Left lung (tissue), 14 donors: ENCODE measurements at places on chromosomes 2 and 18. TPM values are rescaled to one million over a fixed set of nuclear protein-coding genes. Genes with fewer than 3 reads are reported as not detected.

- peaks cover 8% of the 10 kb centered on the region for H3K27me3 ChIP-seq
- H3K27ac ChIP-seq, result no peak overlapping the region
- no peaks in the 10 kb centered on the region for H3K36me3 ChIP-seq
- no peaks in the 10 kb centered on the region for H3K4me1 ChIP-seq
Measured at GRCh38 chr18:46333431-46334135, 229.4 kb downstream of the HAUS1 start.

GRCh38 chr18:45463451-45463850, 151.8 kb upstream of the SLC14A2 start:
- no peaks in the 10 kb centered on the region for H3K27me3 ChIP-seq
- no peak overlapping the region for H3K27ac ChIP-seq
- no peak for DNase-seq
- H3K36me3 ChIP-seq, result no peaks in the 10 kb centered on the region

- no peak for DNase-seq
- H3K4me3 ChIP-seq, result no peak overlapping the region
- H3K4me1 ChIP-seq, result no peaks in the 10 kb centered on the region
- H3K36me3 ChIP-seq, result no peaks in the 10 kb centered on the region
- H3K27ac ChIP-seq, result no peak overlapping the region
Measured at GRCh38 chr2:72012886-72013574, 134.6 kb downstream of the CYP26B1 start.

DNA sequence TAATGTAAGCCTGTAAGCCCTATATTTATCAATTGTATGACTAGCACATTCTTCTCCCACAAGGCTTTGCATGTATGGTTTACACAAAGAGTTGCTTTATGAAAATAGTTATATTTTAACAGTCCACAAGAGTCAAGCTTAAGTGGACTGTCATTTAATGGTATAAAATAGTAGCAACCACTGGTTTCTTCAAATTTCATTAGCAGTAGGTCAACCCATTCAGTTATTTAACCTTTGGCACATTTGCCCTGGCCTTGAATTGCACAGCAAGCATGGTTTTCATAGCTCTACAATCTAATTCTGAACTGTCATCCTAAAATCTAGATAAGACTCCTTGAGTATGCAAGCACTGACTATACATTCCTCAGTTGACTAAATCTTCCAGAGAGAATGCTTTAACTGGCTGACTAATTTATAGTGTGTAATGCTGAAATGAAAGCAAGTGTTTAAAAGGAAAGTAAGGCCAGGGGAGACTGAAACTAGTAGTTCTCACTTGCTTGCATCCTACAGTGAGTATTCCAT, 1.8 kb downstream of the DPP4 start:
- H3K4me3 ChIP-seq, result no peak overlapping the region
- H3K36me3 ChIP-seq, result no peaks in the 10 kb centered on the region
- H3K27me3 ChIP-seq, result peaks cover 29% of the 10 kb centered on the region
- H3K4me1 ChIP-seq, result peaks cover 9% of the 10 kb centered on the region

DNA sequence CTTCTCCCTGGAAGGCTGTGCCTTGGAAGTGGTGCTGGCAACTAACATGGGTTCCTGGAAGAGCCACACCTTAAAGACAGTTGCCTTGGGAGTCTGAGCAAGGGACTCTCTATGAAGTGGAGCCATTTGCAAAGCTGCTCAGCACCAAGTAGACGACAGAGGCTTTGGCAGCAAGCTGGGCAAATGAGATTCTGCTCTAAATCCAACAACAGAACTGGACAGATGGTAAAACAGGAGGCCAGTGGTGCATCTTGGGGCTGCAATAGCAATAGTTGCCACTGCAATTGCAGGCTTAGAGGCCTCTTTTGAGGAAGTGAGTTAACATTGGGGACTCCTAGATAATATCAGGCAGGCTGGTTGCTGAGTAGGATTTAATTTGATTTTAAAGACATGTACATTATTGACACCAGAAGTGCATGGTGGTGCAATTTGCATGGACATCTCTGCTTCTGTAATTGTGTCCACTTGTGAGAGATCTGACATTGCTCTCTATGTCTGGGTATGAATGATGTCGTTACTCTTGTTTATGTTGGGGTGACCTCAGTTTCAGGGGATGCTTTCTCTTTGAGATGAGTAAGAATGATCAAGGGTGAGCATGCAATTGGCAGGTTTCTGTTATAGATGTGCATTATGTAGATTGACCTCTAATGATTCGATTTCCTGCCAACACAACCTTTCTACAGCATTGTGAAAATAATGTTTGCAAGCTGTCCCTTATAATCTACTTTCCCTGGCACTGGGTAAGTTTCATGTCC, 568.3 kb upstream of the MEX3C start:
- no peaks in the 10 kb centered on the region for H3K27me3 ChIP-seq
- H3K4me1 ChIP-seq, result no peaks in the 10 kb centered on the region
- H3K36me3 ChIP-seq, result no peaks in the 10 kb centered on the region
- H3K27ac ChIP-seq, result no peak overlapping the region
- no peak overlapping the region for H3K4me3 ChIP-seq

Gene CCDC102B
- total RNA-seq, result 60.7 TPM

DNA sequence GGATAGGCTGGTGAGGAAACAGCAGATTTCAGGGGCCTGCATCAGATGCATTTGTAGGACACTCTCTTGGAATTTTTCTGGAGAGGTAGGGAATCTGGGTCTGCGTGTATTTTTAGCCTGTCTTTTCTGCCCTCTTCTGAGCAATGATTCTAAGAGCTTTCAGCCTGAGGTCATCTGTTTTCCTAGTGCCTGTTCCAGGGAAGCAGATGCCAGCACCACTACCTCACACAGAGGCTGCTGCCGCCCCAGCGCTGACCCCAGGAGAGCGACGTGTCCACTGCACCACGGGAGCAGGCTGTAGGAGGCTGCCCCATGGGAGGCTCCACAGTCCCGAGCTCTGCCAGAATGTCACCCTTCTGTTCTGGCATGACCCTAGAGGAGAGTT, 316.5 kb downstream of the CYP26B1 start:
- no peaks in the 10 kb centered on the region for H3K36me3 ChIP-seq
- H3K27ac ChIP-seq, result no peak overlapping the region
- no peaks in the 10 kb centered on the region for H3K27me3 ChIP-seq
- no peak for DNase-seq
- no peaks in the 10 kb centered on the region for H3K4me1 ChIP-seq

Gene INO80C
- total RNA-seq, result 28.0 TPM

Gene ASB18
- not detected for total RNA-seq

Gene TMEM163
- total RNA-seq, result 23.2 TPM

Gene ASAP2
- total RNA-seq, result 27.3 TPM

DNA sequence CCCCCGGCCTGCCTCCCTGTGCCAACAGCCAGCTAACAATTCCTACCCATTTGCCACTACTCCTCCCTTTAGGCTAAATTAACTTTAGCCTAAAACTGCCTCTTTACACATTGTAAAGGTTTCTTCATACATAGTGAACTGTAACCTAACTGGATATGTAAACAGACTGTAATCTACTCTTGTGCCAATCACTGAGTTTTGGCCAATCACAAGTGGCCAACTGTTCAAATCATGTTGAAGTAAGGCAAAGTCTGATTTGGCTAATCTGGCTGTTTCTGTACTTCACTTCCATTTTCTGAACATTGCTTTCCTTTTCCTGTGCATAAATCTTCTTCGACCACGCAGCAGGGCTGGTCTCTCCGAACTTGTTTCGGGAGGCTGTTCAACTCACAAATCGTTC, 103.6 kb upstream of the LYPD6 start:
- no peaks in the 10 kb centered on the region for H3K4me1 ChIP-seq
- no peaks in the 10 kb centered on the region for H3K36me3 ChIP-seq
- no peak overlapping the region for H3K4me3 ChIP-seq
- DNase-seq, result no peak
- no peaks in the 10 kb centered on the region for H3K27me3 ChIP-seq

- no peaks in the 10 kb centered on the region for H3K27me3 ChIP-seq
- H3K4me3 ChIP-seq, result no peak overlapping the region
- H3K36me3 ChIP-seq, result no peaks in the 10 kb centered on the region
- H3K27ac ChIP-seq, result no peak overlapping the region
Measured at GRCh38 chr18:52002600-52002999, 337.4 kb upstream of the DCC start.

DNA sequence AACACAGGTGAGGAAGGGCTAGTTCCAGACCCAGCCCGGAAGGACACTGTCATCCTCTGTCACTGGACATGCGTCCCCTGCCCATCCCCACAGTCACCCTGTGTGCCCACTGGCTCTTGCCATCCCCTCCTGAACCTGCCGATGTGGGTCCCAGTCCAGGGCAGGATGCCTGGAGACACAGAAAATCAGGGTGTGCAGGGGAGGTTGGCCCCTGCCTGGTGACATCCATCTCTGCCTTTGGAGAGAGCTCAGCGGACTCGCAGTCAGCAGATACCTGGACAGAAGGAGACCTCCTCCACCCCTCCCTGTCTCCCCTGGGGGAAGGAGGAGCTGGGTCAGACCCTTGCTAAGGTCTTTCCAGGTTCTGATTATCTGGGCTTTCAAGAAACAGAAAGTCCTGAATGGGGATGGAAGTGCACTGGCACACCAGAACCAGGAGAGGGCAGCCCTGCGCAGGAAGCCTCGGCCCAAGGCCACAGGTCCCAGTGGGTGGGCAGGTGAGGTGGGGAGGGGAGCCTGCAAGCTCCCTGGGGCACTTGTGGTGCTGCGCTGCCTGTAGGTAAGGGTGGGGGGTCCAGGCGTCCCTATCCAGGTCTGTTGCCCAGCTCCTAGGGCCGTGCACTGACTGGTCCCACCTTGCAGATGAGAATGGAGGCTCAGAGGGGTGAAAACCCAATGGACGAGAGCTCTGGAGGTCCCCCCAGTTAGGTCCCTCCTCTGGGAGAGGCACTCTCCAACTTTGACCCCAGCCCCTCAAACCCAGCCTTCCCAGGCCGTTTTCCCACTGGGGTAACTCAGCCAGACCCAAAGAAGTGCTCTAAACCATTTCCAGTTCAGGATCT, 9.7 kb upstream of the OTOS start:
- H3K36me3 ChIP-seq, result no peaks in the 10 kb centered on the region
- H3K27me3 ChIP-seq, result no peaks in the 10 kb centered on the region
- no peak overlapping the region for H3K27ac ChIP-seq
- DNase-seq, result no peak
- H3K4me3 ChIP-seq, result no peak overlapping the region

GRCh38 chr2:134351016-134351415, 97.1 kb downstream of the MGAT5 start:
- peaks cover 27% of the 10 kb centered on the region for H3K36me3 ChIP-seq
- no peaks in the 10 kb centered on the region for H3K27me3 ChIP-seq
- no peaks in the 10 kb centered on the region for H3K4me1 ChIP-seq
- H3K4me3 ChIP-seq, result no peak overlapping the region
- no peak for DNase-seq

- peaks cover 6% of the 10 kb centered on the region for H3K27me3 ChIP-seq
- no peak overlapping the region for H3K4me3 ChIP-seq
- no peaks in the 10 kb centered on the region for H3K36me3 ChIP-seq
- H3K4me1 ChIP-seq, result no peaks in the 10 kb centered on the region
Measured at GRCh38 chr2:58957188-58957840, 716.2 kb upstream of the FANCL start.

Gene CYB5A
- 347 TPM for total RNA-seq

Gene PER2
- total RNA-seq, result 14.2 TPM

Gene AQP12A
- total RNA-seq, result not detected

Gene C1QL2
- not detected for total RNA-seq
